ENCODE measurements at places on chromosomes 1 and 21.

DNA sequence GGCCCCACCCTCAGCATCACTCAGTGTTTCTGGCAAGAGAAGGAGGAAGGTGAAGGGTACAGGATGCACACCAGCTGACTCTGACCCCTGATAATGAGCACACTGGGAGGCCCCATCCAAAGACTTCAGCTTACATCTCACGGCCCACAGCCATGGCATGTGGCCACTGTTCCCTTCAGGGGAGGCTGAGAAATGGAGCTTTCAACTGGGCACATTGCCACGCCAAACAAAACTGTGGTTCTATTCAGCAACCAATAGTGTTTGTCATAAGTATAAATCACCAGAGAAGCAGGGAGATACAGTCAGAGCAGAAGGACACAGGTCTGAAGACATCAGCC lies 12.7 kb upstream of the TRAF3IP3 start:
- peak; percentile 96 for DNase-seq

DNA sequence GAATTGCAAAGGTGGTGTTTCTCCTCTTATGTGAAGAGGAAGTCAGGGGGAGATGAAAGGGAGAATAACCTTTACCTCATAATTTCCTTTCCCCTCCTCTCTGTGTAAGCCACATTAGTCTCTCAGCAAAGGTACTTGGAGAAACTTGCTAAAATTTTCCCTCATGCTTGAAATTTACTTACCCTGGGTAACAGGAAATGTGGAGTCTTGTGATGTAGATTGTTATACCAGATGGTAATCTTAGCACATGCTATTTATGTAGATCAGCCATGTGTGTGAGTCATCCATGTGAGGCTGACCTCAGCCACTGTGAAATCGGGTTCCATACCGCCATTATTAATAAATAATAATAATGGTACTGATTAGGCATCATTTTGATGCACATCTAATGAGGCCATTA lies 128.4 kb downstream of the TGFB2 start:
- peak; percentile 60 for DNase-seq

- peak; percentile 48 for DNase-seq
These were observed 688.4 kb downstream of the USP25 start for GRCh38 chr21:16418226-16418625.

- no peak for DNase-seq
These were observed 95.9 kb upstream of the RUNX1 start for GRCh38 chr21:35144978-35145377.

DNA sequence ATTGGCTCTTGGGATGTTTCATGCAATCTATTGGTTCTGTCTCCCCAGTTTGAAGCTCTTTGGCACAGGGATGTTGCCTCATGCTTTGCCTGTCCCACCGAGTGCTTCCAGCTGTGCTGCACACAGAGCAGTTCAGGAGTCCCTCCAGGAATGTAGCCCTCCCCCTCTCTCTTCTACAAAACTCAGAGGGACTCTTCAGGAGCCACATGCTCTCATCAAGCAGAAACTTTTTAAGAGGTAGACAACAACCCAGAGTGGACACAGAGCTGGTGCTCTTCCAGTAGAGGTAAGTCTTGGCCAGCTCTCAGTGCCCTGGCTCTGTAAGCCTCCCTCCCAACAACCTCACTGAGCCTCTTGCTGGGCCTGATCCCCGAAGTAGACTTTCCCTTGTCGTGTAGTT lies 11.6 kb upstream of the ZNF697 start:
- DNase-seq: no peak

DNA sequence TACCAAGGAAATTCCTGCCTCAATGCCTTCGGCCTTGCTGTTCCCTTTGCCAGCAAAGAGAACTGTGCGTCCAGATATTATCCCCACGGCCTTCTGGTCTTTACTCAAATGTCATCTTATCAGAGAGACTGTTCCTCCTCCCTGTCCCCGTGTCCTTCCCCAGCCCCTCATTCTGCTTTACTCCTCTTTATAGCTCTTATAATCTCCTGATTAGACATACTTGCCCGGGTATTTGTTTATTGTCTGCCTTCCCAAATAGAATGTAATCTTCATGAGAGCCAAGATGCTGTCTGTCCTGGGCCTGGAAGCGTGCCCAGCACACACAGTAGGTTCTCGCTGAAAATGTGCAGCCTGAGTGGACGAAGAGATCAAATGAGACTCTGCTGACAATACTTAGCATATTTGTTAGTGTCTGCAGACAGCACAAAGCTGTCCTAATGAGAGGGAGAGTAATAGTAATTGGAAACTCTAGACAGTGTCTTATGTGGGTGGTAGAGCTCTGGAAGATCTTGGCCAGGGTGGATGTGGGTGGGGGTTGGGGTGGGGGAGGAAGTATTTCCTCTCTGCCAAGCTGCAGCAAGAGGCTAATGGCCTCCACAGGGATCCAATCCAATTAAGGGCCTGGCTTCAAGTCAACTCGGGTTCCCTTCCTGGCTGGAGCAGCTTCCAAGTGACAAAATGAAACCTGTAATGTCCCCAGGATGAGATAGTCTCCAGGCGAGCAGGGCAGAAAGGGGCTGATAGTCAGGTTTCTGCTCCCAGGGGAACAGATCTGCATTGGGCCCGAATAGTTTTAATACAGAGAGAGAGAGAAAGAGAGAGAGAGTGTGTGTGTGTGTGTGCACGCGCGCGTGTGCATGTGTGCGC lies 9.5 kb upstream of the CLIC4 start:
- DNase-seq: peak; percentile 50

DNA sequence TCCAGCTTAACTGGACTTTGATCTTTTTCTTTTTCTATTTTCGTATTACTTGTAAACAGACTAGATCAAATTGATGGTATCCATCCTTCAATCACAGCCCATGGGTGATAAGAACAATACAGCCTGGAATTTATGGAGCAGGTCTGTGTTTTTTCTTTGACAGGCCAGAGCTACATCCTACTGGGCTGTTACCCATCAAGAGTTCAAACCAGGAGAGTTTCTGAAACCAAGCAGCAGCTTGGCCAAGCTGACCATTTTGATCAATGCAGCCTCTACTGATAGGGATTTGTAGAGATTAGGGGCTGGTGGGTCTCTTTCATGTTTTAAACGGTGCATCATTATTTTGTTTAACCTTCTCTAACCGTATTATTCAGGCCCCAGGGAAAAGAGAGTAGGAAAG lies 24.3 kb upstream of the CCDC190 start:
- no peak for DNase-seq

DNA sequence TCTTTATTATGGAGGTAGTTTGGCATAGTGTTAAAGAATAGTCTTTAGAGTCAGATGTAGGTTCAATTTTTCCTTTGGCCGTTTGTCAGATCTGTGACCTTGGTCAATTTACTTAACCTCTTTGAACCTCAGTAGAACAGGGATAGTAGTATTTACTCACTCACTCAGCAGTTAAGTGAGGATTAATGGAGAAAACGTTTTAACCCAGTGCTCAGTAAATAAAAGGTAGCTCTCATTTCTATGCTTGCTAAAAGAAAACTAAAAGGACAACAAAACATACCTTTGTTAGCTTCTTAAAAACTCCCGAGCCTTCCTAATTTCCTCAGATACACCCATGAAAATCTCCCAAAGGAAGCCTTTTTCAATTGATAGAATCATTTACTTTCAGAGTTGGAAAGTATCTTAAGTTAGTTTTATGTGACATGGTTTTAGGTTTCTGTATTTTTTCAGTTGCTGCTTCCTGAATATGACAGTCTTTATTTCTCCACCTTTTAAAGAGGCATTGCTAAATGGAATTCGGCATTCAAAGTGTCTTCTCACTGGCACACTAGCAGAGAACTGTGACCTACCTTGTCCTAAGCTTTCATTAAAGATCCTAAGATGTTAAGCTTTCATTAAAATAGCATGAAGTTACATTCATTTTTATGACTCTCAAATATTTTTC lies 7.8 kb downstream of the ABCD3 start:
- no peak for DNase-seq

GRCh38 chr1:236514703-236515442 lies 8.9 kb upstream of the LGALS8 start:
- DNase-seq: no peak

DNA sequence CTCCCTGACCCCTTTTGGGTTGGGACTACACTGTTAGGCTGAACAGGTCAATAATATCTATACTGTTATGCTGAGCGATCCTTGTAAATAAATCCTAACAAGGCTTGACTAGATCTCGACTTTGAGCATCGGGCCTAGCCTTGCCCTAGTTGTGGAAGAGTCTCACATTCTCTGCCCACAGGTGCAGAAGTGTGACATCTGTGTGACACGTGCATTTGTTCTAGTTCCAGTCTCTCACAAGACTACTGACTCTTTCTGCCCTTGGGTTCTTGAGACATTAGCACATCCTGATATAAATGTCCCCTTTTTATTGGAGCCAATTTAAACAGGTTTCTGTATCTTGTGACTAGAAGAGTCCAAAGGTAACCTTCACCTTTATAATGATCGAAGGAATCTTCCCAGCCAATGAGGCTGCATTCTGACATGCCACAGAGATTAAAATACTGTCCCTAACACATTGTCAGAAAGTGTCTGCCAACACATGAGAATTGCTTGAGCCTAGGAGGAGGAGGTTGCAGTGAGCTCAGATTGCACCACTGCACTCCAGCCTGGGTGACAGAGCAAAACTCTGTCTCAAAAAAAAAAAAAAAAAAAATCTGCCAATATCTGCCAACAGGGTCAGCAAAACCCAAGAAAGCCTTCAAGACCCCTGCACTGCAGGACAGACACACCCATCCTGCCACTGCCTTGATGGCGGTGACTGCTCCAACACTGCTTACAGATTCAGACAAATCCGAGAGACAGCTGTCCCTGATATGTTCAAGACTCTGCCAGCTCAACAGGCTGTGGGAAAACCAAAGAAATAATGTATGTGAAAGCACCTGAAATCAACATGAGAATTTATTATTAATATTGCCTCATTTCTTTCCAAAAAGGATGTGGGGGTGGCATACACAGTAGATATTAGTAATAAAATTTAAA lies 56.5 kb upstream of the PSEN2 start:
- no peak for DNase-seq

Measured in astrocyte of the spinal cord (primary cell).